Fibroblast of skin of scalp (primary cell): ENCODE measurements at places on chromosomes 1 and 21.

DNA sequence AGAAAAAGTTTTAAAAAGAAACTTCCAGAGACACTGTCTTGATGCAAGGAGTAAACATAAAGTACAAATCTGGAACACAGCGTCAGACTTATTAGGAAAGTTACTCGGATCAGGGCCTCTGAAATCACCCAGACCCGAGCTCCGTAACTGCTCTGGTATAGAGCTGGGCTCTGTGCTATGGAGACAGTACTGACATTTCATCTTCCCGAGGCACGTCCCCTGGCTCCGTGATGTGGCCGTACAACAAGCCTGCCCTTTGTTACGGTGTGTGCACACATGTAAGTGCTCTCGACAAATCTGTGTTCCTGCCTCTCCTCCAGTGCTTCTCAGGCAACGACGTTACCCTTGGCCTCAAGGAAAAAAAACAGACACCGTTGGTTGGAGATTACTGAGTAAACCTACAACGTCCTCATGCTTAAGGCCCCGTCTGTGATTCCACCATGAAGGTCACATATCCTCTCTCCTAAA is 107.0 kb upstream of the IRF2BP2 start:
- DNase-seq: no peak

- peak; percentile 55 for DNase-seq
Measured at GRCh38 chr1:32988665-32989064, 24.1 kb upstream of the RNF19B start.

GRCh38 chr1:29653886-29654450 is 417.6 kb downstream of the PTPRU start:
- no peak for DNase-seq

- peak; percentile 9 for DNase-seq
Measured at GRCh38 chr21:18772404-18772803, 368.8 kb upstream of the TMPRSS15 start.

DNA sequence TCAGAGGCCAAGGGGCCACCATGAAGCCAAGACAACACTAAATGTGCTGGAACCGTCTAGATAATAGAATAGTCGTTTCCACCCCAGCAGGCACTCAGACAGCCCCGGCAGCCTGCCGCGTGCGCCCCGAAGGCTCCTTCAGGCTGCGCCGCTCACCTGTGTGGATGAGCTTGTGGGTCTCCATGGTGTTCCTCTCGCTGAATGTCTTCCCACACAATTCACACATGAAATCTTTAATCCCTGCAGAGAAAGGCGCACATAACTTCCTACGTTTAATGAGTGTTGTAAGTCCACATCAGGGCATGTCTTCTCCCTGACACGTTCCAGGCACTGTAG is 43.7 kb upstream of the RIPK4 start:
- no peak for DNase-seq

- DNase-seq: no peak
Measured at GRCh38 chr1:44565833-44566232, 108.4 kb downstream of the TMEM53 start.

- DNase-seq: no peak
Measured at GRCh38 chr1:183363972-183364371, 54.2 kb downstream of the NMNAT2 start.

GRCh38 chr1:146020058-146021049 is 1.2 kb downstream of the HJV start:
- DNase-seq: no peak

DNA sequence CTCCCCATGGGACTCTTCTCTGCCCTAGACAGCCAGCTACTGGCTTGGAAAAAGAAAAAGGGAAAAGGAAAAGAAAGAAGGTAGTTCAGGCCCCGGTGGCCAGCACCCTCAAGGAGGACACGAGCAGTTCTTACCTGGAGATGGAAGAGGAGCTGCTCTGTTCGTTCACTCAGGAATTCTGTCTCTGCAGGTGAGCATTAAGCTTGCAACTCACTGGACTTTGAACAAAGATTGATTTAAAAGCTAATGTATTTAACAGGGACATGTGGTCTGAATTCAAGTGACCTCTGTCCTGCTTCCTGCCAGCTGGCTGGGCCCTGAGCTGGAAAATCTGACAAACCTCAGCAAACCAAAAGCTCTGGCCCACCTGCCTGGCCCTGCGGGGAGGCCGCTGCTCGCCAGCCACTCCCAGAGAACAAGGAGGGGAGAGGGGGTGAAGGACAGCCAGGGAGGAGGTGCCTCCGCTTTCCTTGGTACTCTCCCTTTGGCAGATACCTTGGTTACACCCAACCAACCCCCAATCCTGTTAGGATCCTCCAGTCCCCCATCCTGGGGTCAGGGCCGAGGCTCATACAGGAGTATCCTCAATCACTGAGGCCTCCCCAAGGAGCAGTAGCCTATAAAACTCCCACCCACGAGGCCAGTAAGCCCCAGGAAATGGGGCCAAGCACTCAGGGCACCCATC is at the start of gene PDZK1:
TSS of gene PDZK1 (minus strand) at position 186 of the 685 bp plus-strand sequence. CDS start 19,347 bp downstream, outside the sequence.
- no peak for DNase-seq

DNA sequence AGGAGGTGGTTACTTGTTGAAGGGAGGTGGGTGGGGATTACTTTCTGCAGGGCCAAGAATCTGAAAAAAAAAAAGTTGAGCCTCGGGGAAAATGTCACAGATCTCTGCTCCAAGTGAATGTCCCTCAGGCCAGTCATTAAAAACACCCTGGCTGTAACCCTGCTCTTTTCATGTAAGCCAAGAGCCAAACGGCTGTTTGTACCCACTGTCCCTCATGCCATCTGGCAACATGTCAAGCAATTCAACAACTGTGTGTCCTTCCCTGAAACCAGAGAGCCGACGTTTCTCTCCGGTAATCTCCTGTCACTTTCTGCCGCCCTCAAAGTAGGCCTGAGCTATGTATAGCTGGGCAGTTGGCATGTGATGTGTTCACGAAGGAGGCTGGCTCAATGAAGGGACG is 14.7 kb downstream of the CASQ2 start:
- DNase-seq: no peak

DNA sequence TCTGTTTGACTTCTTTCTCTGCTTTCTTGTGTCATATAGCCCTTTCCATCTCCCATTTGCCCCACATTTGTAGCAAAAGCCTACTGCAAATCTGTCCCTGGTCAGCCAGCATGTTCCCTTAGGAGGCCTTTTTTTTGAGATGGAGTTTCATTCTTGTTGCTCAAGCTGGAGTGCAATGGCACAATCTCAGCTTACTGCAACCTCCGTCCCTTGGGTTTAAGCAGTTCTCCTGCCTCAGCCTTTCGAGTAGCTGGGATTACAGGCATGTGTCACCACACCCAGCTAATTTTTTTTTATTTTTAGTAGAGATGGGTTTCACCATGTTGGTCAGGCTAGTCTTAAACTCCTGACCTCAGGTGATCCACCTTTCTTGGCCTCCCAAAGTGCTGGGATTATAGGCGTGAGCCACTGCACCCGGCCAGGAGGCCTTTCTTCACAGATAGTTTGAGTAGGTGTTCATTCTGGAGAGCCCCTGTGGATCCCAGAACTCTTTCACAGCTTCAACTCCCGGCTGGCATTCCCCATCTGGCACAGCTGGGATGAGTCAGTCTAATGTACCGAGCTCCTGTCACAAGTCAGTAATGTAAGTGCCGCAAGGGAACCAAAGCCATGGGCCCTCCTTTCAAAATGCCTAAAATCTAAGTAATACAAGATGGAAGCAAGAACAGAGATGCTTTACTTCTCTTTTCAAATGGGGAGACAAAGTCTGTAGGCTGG is 9.4 kb upstream of the NHLH1 start:
- peak; percentile 51 for DNase-seq

DNA sequence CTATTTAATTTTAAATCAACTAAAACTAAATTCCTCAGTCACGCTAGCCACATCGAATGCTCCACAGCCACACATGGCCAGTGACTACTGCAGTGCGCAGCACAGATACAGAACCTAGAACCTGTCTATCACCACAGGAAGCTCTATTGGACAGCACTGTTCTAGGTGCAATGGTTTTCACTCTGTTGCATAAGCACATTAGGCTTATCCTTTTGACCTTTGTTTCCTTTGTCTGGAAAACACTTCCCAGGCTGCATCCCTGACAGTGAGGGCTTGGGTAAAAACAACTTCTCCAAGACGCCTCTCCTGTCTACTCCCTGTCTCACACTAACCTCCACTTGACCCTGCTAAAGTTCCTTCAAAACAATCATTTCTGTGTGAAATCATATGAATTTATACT is 33.6 kb upstream of the RAP1GAP start:
- DNase-seq: no peak

- no peak for DNase-seq
Measured at GRCh38 chr1:110434946-110435345, 16.0 kb upstream of the PROK1 start.

DNA sequence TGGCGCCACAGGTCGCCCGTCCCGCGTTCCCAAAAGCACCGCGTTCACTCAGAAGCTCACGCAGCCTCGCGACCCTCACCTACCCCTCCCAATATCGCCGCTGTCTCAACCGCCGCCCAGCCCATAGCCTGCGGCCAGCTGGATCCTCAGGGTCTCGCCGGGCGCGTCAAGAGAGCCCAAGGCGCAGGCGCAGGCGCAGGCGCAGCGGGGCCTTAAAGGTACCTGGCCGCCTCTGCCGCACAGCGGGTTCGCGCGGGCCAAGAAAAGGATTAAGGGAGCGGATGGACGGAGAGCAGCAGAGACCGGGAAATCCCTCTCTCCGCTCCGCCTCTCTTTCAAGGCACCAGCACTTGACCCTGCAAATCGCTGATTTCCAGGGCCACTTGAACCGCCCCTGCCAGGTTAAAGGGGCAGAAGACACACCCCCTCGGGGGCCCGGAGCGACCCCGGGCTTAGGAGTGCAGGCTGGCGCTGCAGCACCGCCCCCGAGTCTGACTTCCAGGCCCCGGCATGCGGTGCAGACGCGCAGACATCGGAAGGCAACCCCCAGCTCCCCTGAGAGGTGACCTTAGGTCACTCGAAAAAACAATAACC is at the start of gene NBPF20:
TSS of gene NBPF20 (minus strand) at position 168 of the 594 bp plus-strand sequence. CDS start 20,331 bp downstream, outside the sequence.
- peak; percentile 60 for DNase-seq
